Fibroblast of skin of right biceps (primary cell): ENCODE measurements at places on chromosomes 7 and 10.
A peak's percentile ranks its signal among the peaks of the same experiment; 100 is the strongest.

DNA sequence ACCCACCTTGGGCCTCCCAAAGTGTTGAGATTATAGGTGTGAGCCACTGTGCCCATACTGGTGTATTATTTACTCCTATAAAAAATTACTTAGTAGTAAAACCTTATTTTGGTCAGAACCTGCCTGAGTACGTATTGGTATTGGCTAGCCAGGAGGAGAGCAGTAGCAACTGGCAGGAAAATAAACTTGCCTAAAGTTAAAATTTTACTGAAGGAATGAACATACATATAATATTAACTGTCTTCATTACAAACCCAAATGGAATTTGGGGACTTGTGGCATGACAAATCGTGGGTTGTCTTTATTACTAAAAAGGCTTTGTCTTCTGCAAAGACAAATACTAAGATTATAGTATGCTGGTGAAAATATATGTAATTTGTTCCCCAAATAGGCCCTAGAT lies 8.4 kb downstream of the RAB18 start:
- peak; percentile 31 for DNase-seq

DNA sequence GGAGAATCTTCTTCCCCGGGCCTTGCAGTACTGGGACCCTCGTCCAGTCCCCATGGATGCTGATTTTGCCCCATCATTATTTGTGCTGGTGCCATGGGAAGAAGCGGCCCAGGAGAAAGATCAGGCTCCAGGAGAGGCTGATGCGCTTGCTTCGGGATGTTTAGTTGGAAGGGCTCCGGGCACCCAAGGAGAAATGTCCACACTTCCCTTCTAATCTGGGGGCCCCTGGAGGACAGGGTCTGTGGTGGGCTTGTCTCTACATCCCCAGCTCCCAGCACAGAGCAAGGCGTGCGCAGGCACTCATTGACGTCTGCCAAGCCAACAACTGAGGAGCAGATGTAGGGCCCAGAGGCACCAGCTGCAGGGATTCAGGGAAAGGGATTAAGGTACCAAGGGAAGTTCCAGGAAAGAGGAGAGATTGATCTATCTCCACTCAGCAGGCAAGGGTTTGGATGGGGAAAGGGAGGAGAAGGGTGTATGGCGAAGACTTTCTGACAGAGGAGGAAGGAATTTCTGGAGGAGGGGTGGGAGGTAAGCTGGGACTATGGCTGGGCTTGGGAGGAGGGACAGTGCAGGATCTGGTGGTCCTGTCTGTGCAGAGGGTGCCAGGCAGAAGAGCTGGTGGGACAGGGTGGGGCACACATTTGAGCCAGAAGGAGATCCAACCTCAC lies 38.7 kb upstream of the LEP start:
- no peak for DNase-seq

GRCh38 chr7:142934056-142934455 lies 510 bp upstream of the TRPV5 start:
- no peak for DNase-seq

GRCh38 chr7:132966754-132967469 lies 115.0 kb downstream of the CHCHD3 start:
- DNase-seq = peak; percentile 69

DNA sequence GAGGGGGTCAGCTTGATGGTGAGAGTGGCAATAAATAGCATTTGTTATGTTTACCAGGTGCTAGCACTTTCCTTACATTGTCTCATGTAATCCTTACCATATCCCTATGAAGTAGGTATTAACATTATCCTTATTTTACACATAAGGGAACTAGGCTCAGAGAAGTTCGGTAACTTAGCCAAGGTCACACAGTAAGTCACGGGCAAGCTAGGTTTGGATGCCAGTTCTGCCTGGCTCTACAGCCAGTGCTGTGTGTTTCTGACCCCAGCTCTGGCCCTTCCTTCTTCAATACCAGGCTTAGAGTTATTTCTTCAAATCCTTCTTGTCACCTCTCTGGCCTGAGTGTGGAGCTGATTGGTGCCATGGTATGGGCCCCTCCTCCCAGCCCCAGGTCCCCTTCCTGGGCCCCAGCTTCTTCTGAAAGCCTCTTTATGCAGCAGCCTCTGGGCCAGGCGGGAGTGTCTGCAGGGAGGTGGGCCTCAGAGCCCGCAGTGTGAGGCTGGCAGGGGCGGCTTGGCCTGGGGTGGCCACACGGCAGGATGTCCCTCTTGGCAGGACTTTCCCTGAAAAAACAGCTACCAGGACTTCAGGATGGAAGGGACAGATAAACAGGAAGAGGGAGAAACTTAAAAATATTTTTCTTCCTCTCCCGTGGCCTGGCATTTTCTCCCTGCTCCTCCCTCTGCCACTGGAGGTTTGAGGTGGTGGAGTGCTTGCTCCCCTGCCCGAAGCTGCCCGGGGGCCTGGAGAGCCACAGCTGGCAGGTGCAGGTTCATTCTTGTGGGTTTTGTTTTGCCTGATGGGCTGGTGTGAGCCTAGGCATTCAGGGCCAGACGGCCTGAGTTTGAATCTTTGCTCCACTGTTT lies 20.6 kb downstream of the PALD1 start:
- DNase-seq = no peak

- no peak for DNase-seq
These were observed 5.7 kb upstream of the OR2F2 start for GRCh38 chr7:143929224-143929920.

- DNase-seq = peak; percentile 18
These were observed 542 bp downstream of the FBXL13 start for GRCh38 chr7:103073989-103074518.

GRCh38 chr10:11687357-11687771 lies 54.8 kb upstream of the ECHDC3 start:
- DNase-seq = no peak

GRCh38 chr7:129045682-129046081 lies 9.2 kb downstream of the TNPO3 start:
- no peak for DNase-seq

- DNase-seq = peak; percentile 10
These were observed 236.3 kb downstream of the HTR7 start for GRCh38 chr10:90621577-90621976.

GRCh38 chr10:29112827-29113615 lies 175.8 kb upstream of the LYZL1 start:
- no peak for DNase-seq

DNA sequence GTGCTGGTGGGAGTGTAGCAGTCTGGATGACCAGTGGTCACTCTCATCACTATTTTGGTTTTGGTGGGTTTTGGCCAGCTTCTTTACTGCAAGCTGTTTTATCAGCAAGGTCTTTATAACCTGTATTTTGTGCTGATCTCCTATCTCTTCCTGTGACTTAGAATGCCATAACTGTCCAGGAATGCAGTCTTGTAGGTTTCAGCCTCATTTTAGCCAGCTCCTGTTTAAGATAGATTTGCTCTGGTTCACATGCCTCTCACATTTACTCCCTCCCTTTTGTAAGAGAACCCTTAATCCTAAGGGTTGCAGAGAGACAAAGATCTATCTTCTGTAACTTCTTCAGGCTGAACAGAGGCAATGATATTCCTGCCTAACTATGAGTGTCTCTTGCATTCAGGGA lies 51.2 kb upstream of the INHBA start:
- no peak for DNase-seq

DNA sequence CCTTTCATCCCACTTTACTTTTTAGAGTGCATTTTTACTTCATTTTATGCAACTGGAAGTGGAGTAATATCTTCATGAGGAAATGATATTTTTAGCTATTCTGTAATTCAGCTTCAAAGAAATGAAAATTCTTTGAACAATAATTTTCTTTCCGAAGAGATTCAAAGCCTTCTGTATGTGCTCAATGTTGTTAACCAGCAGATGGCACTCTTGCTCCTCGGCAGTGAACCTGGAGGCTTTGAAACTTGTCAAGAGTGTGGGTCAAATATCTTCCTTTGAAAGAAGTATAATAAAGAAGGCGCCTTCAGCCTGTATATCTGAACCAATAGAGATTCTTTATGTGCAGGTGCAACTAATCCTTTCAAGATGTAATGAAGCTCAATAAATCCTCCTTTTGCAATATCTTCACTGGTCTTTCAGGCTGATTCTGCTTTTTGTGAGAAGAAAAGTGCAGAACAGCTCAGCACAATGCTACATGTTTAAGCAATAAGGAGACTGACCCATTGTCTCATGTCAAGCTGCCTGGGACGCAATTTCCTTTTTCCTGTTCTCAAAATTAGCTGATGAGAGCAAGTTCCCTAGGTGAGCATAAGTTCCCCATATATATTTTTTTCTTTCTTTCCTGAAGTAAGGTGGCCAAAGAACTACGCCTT lies 258.4 kb downstream of the SEMA3A start:
- DNase-seq = peak; percentile 71

DNA sequence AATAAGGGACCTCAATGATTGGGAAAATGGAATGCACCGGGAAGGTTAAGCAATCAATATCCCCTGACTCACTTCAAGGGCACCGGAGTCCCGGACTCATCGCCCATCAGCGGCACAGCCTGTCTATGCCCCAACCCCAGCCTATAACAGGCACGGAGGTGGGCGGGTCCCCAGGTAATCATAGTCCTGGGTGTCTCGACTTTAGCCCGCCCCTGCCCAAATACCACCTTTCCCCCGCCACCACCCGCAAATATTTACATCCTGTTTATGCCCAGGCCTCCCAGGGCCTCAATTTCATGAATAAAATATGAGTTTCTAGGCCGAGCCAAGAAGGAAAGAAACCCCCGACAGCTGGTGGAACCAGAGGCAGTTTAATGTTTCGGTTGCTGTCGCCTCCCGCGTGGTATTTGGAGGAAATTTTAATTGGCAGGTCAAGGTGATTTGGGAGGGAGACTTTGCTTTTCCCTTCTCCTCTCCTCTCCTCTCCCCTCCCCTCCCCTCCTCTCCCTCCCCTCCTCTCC lies 15.6 kb upstream of the RFC2 start:
- peak; percentile 83 for DNase-seq

DNA sequence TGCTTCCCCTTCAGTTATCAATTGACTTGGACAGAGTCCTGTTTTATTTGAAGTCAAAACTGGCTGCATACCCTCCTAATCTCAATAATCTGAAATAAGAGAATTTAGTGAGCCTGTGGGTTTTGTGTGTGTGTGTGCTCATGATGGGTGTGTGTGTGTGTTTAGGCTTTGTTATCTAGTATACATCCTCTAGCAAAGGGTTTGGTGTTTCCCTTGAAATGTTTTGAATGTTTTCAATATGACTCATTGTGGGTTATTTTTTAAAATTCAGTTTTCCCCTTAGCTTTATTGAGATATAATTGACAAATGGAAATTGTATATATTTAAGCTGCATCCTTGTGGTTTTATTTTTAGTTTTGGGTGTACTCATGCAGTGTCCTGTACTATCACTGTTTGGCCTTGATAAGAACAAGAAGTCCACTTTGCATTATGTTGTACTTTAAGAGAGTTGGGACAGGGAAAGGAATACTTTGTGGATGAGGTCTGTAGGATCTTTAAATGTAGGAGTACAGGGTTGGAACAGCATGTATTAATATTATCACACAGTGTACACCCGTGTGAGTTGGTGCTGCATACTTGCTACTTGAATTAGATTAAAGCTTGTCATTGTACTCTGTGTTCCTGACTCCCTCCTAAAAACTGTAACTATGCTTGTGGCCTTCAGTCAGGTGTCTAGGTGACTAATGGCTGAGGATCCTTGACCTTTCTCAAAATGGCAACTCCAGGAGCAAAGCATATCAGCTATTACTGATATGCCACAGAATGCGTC lies 58.3 kb downstream of the VCL start:
- DNase-seq = peak; percentile 82

DNA sequence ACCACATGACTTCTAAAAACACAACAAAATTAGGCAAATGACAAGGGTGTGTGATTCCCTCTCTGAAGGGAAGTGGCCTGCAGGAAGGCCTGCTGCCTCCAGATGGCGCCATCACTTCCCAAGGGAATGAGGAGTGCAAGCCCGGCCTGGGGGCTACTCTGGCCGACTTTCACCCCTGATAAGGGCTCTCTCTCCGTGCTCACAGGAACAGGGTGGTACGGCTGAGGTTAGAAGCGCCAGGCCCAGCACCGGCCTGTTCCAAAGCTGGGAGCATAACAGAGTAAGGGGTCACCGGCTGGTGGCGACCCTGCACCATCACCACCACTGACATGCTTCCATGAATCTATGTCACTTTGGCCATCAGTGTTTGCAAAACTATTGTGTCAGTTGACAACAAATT lies 13.1 kb downstream of the RBP3 start:
- DNase-seq = peak; percentile 22

DNA sequence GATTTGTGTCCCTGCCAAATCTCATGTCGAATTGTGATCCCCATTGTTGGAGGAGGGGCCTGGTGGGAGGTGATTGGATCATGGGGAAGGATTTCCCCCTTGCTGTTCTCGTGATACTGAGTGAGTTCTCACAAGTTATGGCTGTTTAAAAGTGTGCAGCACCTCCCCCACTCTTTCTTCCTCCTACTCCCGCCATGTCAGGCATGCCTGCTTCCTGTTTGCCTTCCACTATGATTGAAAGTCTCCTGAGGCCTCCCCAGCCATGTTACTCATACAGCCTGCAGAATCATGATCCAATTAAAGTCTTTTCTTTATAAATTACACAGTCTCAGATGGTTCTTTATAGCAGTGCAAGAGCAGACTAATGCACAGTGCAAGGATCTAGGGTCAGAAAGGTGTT lies 75.4 kb downstream of the CALD1 start:
- peak; percentile 87 for DNase-seq

- DNase-seq = no peak
These were observed 71.6 kb upstream of the LAMB4 start for GRCh38 chr7:108201766-108202165.
